ENCODE measurements at places on chromosomes 7 and 10.

- DNase-seq = no peak
These were observed 89.7 kb upstream of the NAMPT start for GRCh38 chr7:106374437-106374836.

DNA sequence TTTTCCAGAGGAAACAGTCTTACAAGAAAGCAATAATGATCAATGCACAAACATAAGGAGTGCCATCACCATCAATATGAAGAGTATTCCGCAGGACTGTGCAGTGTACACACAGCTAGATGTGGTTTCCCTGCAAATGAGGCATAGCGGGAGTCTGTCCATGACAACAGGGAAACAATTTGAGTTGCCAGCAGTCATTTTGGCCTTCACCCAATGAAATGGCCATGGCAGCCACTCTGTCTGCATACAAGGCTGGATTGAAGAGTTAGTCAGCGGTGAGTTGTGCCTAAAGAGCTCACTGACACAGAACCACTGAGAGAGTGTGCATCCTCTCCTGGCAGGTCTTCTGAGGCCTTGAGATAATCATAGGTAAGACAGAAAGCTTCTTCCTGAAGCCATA lies 303.3 kb downstream of the IPMK start:
- DNase-seq = no peak

GRCh38 chr7:137990251-137990941 lies 11.5 kb downstream of the CREB3L2 start:
- DNase-seq = no peak

- DNase-seq = peak; percentile 69
These were observed 132.7 kb downstream of the ELAPOR2 start for GRCh38 chr7:86926732-86927131.

DNA sequence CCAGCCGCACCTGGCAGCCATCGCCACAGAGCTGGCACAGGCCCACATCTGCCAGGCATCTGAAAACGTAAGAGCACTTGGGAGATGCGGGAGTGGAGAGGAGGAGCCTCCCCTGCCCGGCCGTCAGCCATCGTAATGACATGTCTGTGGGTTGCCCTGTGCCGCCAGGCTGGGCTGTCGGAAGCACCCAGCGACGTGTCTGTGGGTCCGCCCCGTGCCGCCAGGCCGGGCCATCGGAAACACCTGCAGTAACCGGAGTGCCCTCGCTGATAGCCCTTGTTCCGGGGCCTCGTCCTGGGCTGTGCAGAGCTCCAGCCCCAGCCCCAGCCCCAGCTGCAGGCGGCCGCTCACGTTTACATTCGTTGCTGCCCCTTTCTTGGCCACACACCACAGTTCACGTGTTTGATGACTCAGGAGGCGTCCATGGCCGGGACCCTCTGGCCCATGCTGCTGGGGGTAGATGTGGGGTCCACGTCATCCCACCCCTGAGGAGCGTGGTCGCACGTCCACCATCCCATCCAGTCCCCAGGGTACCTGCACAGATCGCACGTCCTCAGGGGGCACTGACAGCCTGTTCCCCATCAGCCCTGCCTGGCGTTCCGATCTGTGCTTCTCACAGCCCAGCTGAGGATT lies 30.0 kb upstream of the PRKAR1B start:
- DNase-seq = no peak

DNA sequence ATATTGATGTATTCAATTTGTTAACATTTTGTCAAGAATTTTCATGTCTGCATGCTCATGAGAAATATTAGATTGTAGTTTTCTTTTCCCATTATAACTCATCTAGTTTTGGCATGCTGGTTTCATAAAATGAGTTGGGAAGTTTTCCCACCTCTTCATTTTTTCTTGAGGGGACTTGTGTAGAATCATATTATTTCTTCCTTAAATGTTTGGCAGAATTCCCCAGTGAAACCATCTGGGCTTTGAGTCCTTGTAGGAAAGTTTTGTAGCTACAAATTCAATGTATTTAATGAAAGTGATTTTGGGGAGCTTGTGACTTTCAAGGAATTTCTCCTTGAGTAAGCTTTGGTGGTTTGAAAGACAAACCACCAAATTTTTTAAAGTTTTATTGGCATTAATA lies 173.2 kb downstream of the PHTF2 start:
- DNase-seq = no peak
